ENCODE measurements at places on chromosomes 7 and 10. TPM values are rescaled to one million over a fixed set of nuclear protein-coding genes. Genes with fewer than 3 reads are reported as not detected.
A peak's percentile ranks its signal among the peaks of the same experiment; 100 is the strongest.

FEZF1 gene
- not detected for total RNA-seq

ZNF239 gene
- 2.3 TPM for total RNA-seq

ZPBP gene
- total RNA-seq = not detected

OPN4 gene
- not detected for total RNA-seq

ABHD11 gene
- 14.3 TPM for total RNA-seq

BAIAP2L1 gene
- 5.1 TPM for total RNA-seq

GDF10 gene
- not detected for total RNA-seq

- DNase-seq = no peak
Measured at GRCh38 chr7:75617634-75618234, 121.0 kb downstream of the HIP1 start.

- DNase-seq = no peak
Measured at GRCh38 chr7:2266911-2267310, 24.9 kb downstream of the NUDT1 start.

GRCh38 chr7:102467581-102468477, 3.0 kb downstream of the LRWD1 start:
- DNase-seq = no peak

DNA sequence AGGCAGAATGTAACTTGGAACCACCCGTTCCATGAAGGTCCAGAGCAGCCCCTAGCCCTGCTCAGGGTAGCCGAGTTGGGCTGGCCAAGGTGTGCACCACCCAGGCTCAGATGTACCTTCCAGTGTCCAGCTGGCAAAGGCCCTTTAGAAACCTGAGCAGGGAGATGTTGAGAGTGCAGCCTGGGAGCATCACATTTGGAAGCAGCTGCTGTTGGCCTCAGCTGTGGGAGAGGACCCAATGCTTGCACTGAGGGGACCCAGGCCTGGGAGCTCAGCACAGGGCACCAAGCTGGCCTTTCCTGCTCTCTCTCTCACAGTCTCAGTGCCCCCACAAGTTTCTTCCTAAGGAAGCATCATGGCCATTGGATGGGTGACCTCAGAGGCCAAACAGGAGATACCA, 33.5 kb downstream of the ANXA8 start:
- no peak for DNase-seq

DNA sequence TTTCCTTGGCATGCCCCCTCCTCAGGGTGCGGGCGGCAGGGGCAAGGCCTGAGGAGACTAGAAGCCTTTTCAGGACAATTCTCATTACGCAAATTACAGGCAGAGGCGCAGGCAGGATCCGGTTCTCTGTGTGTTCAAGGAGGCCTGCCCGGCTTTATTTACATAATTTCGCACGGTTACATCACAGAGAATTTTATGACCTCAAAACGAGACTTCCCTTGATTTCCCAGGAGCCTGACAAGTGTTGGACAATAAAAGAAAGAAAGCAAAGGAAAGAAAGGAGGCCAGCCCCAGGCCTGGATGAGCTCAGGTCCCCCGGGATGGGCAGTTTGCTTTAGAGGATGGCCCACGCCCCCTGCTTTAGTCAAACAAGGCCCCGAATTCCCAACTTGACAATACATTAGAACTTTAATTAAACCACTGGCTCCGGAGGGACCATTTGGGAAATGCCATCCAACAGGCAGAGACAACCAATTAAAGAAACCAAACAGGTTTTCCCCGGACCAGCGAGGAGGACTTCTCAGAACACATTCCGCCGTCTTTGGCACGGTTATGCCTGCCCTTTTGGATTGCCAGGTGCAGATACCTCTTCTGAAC, 2.9 kb downstream of the MNX1 start:
- no peak for DNase-seq

DNA sequence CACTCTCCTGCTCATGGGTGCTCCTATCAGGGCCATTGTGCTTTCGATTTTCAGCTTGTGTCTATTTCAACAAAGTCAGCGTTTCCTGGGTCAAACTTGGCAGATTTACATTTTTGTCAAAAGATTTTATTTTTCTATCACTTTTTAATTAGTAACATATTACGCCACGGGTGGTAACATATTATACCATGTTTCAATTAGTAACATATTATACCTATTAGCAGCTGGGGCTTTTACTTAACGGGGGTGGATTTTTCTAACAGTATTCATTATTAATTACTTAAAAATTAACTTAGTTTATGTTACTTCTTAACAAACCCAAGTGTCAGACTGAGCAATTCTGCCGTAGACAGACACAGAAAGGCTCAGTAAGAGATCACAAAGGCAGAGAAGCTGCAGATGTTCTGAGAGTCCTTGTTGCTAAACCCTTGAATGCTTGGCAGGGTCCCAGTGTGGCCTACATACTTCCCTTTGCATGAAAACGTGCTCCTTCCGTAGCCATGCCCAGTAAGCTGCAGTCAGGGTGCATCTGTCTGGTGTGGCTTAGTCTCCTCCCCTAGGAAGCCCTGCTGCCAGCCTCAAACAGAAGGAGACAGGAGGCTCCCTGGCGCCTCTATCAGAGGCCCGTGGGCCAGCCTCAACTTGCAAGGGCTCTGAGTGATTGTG, 263.1 kb upstream of the CXCL12 start:
- DNase-seq = no peak

- no peak for DNase-seq
Measured at GRCh38 chr10:17606547-17607040, 10.6 kb downstream of the HACD1 start.

- DNase-seq = peak; percentile 88
Measured at GRCh38 chr7:11625669-11626068, 206.3 kb downstream of the THSD7A start.

GRCh38 chr7:25786936-25787335, 365.1 kb upstream of the NFE2L3 start:
- no peak for DNase-seq

GRCh38 chr10:132868995-132869394, 73.4 kb downstream of the CFAP46 start:
- DNase-seq = no peak

DNA sequence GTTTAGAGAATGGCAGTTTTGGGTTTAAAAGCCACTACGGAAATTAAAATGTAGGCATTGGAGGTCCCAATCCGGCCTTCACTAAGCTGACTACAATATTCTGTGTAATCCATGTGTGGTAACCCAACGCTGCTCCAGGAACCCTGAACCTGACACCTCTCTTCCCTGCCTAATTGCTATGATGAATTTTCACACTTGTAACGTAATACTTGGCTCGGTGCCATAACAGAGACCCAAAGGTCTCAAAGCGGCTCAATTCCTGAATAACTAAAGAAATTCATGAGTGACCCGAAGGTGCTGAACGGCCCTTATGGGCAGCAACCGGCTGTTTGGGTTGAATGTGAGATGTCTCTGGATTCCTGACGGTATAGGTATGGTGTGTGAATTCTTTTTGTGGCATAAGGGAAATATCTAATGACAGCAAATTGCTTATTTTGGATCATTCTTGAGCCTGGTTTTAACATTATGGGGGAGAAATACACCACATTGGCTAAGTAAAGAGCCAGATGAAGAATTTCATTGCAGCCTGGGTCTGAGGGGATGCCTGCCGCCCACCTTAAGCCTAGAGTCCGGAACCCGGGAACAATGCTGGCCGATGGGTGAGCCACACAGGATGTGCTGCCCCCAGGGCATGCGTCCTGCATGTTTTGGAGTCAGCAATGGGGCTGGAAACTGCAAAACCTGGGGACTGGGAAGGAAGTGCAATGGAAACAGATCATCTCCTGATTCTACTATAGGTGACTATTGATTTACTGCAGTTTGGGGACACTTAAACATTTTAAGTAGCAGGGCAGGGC, 69.7 kb upstream of the FZD8 start:
- no peak for DNase-seq

DNA sequence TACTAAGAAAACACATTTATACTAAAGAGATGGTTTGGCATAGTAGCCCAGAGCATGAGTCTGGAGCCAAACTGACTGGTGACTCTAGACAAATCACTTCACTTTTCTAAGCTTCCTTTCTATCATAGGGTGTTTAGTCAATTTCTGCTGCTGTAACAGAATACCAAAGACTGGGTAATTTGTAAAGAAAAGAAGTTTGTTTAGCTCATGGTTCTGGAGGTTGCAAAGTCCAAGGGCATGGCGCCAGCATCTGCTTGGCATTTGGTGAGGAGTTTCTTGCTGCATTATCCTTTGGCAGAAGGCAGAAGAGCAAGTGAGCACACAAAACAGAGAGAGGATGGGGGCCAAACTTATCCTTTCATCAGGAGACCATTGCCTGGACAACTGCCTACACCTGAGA, 146.3 kb downstream of the CHCHD3 start:
- DNase-seq = no peak

DNA sequence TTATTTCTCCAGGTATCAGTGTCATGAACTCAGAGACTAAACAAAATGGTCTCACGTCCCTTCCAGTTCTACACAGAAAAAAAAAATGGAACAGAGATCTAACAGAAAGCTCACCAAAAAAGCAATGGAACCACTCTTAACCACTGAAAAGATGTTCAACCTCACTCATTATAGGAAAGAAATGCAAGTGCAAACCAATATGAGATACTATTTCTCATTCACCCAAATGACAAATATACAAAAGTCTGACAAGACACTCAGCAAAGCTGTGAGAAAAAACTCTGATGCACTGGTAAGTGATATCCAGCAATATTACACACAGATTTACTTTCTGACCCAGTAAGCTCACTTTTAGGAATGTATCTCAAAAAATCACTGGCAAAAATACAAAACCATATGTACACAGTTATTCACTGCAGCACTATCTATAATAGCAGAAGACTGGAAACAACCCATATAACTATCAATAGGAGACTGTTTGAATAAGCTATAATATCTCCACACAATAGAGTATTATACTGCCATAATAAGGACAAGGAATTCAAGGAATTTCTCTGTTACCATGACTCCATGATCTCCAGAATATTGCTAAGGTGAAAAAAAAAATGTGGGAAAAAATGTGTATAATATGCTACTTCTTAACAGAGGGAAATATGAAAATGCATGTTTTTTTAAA, 36.6 kb downstream of the ABI1 start:
- DNase-seq = no peak

DNA sequence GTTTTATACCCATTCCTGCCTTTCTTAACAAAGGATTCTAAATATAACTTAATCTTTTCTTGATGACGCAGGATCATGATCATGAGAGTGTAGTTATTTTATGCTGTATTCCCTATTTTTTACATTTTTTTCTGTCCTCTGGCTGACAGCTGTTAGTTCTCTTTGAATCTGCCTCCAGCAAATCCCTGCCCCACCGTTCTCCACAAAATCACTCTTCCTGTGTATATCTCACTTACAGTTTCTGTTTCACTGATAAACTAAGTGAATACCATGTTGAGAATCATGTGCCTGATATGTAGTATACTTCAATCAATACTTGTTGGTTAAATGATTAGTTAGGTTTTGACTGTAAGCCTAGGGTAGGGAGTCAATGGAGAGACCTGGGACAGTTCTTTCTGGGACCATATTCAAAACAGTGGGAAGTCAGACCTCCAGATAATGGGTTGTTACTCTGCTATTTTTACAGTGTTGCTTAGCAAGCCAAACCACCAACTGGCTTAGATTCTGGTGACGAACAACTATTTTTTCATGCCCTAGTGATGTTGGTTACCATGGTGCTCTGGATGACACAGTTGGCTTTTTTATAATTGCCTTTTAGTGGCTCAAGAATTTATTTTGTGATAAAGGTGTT, 12.8 kb downstream of the CNNM1 start:
- DNase-seq = no peak
